ENCODE measurements at places on chromosomes 16 and 17. TPM values are rescaled to one million over a fixed set of nuclear protein-coding genes. Genes with fewer than 3 reads are reported as not detected.

DNA sequence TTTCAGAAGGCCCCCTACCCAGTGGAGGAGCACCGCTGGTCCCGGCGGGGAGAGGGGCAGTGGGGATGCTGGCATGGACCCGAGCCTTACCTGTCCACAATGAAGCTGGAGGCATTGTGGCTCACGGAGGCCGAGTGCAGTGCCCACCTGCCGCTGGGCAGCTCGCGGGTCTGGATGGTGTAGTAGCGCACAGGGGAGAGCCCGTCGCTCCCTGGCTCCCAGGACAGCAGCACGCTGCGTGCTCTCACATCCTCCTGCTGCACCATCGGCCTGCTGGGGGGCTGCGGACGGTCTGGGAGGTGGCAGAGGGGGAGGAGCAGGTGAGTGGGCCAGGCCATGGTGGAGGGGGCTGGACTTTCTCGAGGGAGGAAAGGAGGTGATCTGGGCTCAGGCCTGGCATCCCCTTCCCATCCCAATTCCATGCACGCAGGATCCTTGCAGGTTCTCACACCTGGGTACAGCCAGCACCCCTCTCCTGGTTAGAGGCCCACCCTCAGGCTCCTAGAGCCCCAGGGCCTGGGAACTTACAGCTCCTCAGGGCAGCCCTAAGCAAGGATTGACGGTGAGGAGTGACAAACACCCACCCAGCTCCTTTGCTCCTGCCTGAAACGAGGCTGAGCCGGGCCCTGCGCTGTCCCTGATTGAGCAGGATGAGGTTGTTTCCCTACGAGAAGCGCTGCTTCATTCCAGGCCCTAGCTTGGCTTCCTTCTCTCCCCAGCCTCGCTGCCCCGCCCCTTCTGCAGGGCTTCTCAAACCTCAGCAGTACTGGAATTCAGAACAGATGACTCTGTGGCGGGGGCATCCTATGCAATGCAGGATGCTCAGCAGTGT, 76.2 kb upstream of the CDC42EP4 start:
- no peaks in the 10 kb centered on the region for H3K4me1 ChIP-seq
- H3K4me3 ChIP-seq: no peak overlapping the region
- no peak overlapping the region for H3K27ac ChIP-seq
- no peak for DNase-seq

GRCh38 chr17:48132385-48132784, 24.8 kb downstream of the SNX11 start:
- DNase-seq: no peak
- H3K4me3 ChIP-seq: no peak overlapping the region
- H3K4me1 ChIP-seq: no peaks in the 10 kb centered on the region
- H3K27ac ChIP-seq: no peak overlapping the region

DNA sequence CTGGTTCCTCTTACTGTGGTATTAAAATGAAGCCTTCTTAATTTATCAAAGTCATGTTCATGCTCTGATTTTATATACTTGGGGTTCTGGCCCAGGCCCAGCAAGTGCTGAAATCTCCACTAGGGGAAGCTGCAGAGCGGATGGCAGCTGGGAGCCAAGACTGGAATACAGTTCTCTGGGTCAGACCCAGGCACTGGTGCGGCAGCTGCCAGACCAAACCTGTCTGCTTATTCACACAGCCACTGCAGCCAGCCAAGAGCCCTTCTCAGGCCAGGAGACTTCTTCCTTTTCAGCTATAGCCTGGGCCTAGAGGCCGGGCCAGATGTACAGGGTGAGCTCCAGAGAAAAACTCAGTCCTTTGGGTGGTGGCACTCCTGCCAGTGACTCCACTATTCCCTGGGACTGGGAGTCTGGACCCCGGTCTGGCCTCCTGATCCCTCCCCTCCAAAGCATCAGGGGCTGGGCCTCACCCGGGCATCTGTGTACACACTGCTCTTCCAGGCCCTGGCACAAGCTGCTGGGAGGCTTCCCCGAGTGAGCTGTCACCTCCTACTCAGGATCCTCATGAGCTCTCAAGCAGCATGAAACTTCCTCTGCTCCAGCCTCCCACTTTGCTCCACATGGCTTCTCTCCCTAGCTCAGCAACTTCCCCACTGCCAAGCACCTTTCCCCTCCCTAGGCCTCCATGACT, 24.4 kb downstream of the ATP6V0D1 start:
- H3K4me3 ChIP-seq: no peak overlapping the region
- no peak overlapping the region for H3K27ac ChIP-seq
- H3K36me3 ChIP-seq: peaks cover 19% of the 10 kb centered on the region
- peaks cover 27% of the 10 kb centered on the region for H3K4me1 ChIP-seq
- DNase-seq: peak; percentile 36

Gene EME1
- polyA plus RNA-seq: 10.1 TPM

GRCh38 chr17:17889922-17890321, 53.1 kb upstream of the SREBF1 start:
- no peak overlapping the region for H3K4me3 ChIP-seq
- H3K27me3 ChIP-seq: no peaks in the 10 kb centered on the region
- no peak for DNase-seq
- H3K4me1 ChIP-seq: peaks cover 4% of the 10 kb centered on the region
- peaks cover 20% of the 10 kb centered on the region for H3K36me3 ChIP-seq
- no peak overlapping the region for H3K27ac ChIP-seq
